NCI-H1930 (cell line): ENCODE measurements at places on chromosomes 6 and 20.

- DNase-seq, result no peak
These were observed 131.7 kb upstream of the THBS2 start for GRCh38 chr6:169385237-169385880.

GRCh38 chr20:3235666-3236324 is 3.2 kb downstream of the SLC4A11 start:
- no peak for DNase-seq

DNA sequence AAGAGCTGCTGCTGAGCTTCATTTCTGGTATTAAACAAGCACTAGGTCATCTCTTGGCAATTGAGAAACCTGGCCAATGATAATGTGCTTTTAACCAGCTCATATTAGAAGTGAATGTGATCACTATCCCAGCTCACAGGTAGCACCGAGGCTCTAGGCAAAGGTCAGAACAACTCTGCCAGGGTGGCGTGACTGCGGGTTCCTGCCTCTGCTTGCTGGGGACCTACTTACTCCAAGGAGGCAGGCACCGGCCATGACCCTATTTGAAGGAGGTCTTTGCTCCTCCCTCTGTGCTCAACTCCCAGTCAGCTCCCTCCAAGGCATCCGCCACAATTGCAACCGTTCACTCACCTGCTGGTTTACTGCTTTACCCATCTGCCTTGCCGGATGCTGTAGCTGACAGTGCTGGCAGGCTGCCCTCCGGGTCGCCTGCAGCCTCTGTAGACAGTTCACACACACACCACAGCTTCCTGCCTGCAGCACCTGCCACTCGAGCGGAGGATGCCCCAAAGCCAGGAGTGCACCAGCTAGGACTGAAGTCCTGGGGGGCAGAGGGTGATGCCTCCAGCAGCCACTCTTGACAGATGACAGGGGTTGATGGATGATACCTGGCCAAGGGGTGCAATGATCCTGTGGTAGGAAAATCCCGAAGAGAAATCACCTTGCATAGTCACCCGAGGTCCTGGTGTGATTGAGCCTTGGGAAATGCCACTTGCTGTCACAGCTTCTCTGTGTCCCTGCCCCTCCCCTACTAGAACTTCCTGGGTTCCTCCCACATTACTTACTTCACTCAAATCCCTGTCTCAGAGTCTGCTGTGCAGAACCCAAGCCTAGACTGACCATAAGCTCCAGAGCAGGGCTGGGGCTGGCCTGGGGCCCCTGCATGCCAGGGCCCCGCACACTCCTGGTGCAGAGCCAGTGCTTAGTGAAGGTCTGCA is 8.8 kb upstream of the VSX1 start:
- no peak for DNase-seq

DNA sequence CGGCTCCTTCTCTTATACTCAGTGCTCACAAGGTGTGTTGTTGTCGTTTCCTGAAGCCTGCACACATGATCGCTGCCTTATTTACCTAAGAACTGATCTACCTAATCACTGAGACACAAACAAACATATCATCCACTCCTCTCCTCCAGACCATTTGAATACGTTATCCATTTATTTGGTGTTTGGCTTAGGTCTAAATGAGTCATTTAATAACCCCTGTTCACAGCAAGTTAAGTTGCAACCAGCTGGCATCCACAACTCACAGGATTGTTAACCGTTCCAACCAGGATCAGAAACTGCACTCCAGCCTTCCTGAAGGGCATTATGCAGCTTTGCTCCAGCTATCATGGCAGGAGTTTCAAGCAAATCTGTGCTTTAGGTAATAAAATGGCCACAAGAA is 511.1 kb upstream of the MAP3K7 start:
- no peak for DNase-seq

- DNase-seq, result no peak
These were observed 1.2 kb downstream of the TRIB3 start for GRCh38 chr20:381581-382290.

DNA sequence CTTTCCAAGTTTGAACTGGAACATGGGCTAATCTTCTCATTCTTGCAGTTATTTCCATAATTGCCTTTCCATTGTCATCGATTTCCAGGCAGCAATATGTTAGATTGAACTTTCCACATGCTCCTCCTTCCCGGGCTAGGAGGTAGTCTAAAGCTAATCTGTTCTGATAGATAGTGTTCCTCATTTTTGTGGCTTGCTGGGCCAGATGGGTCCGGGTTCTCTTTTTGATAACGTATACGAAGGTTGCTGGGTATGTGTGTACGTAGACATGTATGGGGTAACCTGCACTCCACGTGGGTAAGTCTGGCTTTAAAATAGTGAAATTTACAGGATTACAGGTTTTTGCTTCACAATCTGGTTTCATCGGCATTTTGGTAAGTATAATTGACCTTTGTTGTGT is 14.0 kb upstream of the GMPR start:
- no peak for DNase-seq

DNA sequence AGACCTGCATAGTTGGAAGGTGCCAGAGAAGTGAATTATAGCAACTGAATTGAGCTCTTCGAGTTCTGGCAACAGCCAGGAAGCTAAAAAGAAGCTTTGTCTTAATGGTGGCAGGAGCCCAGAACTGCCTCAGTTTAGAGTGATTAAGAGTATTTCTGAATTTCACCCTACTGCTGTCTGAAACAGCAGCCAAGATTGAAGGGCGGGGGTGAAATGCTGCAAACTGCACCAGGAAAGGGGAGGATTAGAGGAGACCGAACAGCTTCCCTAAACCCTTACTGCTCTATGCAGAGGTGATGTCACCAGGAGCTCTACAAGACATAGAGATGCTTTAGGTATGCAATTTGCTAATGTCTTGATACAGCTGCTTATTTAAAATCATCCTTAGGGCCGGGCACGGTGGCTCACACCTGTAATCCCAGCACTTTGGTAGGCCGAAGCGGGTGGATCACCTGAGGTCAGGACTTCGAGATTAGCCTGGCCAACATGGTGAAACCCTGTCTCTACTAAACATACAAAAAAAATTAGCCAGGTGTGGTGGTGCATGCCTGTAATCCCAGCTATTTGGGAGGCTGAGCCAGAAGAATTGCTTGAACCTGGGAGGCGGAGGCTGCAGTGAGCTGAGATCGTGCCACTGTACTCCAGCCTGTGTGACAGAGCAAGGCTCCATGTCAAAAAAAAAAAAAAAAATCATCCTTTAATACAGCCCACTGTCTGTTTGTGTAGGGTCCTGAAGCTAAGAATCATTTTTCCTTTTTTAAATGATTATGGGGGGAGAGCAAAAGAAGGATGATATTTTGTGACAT is 91.7 kb upstream of the IYD start:
- no peak for DNase-seq

DNA sequence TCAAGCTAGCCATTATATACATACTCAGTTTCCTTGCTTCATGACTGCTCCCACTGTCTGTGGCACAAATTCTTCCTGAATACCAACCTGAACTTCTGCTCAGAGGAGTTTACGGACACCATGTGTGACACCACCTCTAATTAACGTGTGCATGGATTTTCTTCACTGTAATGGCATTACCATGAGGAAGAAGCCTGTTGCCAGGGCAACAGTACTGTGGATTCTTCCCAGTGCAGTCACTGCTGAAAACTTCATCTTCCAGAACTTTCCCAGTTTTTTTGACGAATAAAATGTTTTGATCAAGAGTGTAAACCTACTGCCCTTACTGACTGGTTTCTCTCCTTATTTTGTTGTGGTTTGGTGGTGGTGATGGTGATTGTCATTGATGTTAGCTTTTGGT is 444.3 kb upstream of the NRSN1 start:
- no peak for DNase-seq

GRCh38 chr6:112269114-112269513 is 14.7 kb upstream of the LAMA4 start:
- DNase-seq, result no peak

DNA sequence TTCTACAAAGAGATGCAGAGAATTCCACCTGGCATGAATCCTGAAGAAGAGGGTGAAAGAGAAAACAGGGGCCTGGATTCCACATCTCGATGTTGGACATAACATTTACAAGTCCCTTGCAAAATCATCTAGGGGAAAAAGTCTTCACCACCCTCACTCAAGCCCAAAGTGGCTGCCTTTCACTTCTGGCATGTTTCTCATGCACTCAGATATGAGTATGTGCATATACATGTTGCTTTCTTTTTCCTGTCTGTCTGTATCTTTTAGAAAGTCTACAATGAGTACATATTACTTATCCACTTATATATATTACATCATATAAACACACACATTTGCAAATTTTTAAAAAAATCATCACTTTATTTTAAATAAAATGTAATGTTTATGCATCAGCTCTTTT is 159.3 kb downstream of the KIF6 start:
- no peak for DNase-seq

DNA sequence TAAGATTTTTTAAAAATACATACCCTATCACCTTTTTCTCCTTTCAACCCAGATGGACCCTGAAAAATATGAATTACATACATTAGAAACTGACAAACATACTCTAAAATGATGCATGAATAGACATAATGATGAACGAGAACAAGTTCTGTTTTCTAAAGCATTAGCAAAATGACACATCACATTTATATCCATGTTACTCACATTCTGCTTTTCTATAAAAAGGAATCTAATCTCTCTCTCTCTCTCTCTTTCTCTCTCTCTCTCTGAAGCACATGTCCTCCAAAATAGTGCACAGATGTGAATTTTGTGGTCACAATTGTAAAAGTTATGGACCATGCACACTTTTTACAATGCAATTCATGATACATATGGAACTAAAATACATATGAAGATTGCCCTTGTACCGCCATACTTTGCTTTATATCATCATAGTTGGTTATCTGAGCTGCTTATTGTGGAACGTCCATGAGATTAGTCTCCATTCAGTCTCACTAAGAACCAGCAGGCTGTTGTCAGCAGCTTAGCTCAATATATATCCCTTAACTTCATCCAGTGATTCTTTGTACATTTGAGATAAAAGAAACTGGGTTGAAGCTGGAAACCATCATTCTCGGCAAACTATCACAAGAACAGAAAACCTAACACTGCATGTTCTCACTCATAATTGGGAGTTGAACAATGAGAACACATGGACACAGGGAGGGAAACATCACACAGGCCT is 114.2 kb downstream of the COL12A1 start:
- no peak for DNase-seq

GRCh38 chr20:39142407-39143096 is 180.4 kb downstream of the DHX35 start:
- no peak for DNase-seq

GRCh38 chr6:127462376-127462775 is 3.2 kb upstream of the KIAA0408 start:
- no peak for DNase-seq

- DNase-seq, result no peak
These were observed 29.6 kb downstream of the RRBP1 start for GRCh38 chr20:17652411-17652810.

DNA sequence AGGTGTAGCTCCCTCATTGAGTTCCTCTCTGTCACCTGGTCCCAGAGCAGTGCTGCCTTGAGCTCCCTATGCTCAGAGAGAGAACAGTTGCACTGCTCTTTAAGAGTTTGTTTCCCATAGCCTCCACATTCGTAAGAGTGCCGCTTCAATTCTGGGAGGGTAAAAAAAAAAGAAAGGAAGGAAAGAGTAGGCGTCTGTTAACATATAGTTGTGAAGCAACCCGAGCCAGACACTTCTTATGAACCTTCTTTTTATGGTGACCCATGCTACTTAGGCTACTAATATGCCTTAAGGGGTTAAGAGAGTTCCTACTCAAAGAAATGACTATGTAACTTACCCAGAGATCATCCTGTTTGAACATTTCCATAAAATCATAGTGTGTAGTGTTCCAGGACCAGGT is 4.3 kb upstream of the ARG1 start:
- DNase-seq, result no peak

DNA sequence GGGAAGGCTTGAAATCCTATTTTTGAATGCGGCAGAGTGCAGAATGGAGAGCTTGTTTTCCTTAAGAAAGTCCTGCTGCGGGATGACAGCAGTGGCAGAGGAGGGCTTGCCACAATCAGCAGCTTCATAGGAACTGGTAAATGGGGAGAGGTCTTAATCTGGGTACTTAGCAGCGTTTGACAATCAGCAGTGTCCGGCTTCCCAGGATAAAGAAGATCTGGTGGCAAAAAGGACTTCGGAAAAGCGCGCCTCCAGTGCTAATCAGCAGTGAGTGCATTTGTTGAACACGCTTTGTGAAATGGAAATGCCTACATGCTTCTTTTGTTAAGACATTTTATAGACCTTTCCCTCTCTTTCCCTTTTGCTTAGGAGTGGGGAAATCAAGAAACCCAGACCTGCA is 735.7 kb downstream of the QKI start:
- no peak for DNase-seq

GRCh38 chr6:146551545-146551944 is 7.9 kb downstream of the RAB32 start:
- no peak for DNase-seq

DNA sequence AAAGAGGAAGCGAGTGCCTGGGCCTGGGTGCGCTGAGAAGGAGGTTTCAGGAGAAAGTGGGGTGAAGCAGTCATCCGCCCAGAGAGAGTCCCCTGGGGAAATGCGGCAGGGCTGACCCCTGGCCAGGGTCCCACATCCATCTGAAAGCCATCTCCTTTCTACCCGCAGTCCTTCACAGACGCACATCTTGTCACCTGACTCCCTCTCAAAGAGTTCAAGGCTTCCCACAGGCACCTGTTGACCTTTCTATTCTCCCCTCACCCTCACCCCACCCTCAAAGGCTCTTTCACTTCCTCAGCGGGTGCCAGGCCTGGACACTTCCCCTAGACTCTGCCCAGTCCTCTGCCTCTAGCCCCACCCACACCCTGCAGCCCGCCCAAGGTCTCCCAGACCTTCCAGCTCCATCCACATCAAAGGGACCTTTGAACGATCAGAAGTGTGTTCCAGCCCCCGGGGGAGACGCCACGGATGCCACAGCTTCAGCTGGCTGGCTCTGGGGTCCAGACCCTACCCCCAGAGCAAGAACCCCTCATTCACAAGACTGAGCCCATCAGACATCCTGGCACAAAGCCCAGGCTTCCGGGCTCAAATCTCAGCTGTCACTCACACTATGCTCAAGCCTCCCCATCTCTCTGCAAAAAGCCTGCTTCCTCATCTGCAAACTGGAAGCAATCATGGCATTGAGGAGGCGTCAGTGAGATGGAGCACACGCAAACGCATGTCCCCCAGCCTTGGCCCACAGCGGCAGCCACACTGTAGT is 2.1 kb downstream of the CTSZ start:
- no peak for DNase-seq

- no peak for DNase-seq
These were observed 23.1 kb downstream of the OTOR start for GRCh38 chr20:16771213-16771612.

DNA sequence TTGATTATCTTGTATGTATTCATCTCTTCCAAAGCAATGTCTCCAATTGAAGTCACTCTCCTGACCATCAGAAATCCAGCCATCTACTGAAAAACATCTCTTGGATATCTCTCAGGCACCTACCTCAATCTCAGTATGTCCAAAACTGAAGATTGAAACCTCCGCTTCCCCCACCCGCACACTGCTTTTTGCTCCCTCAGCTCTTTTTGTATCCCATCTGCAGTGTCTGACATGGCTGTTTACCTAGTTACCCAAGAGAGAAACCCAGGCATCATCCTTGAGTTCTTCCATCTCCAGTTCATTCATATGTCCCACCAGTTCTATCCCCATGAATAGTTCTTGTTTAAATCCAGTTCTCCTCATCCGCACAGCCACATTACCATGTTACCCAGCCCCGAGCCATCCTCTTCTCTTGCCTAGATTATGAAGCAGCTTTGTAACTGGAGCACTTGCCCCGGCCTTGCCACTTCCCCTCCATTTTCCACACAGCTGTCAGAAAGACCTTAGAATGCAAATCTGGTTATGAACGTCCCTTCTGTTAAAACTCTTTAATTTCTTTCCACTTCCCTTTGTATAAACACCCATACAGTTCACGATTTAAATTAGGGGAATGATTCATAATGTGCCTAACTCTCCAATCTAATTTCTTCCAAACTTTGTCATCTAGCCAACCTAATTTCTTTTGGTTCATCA is 40.5 kb upstream of the GCLC start:
- no peak for DNase-seq
